ENCODE measurements at places on chromosomes 16 and 17.

- DNase-seq: no peak
These were observed 115.4 kb upstream of the GNAO1 start for GRCh38 chr16:56075732-56076388.

DNA sequence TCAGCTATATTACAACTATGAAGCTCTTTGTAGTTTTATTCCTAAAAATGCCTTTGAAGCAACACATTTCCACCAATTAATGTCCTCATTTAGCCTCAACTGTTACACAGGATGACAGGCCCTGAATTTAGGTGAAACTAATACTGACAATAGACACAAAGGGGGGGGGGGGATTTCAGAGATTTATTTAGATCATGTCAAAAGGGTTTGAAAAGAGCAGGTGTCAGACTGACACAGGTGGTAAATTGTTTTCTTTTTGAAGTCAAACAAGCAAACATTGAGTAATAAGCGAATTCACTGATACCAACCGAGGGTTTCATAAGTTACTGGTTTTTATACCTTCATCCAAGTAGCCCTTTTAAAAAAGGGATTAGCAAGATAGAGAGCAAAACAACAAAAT is 40.8 kb downstream of the KANSL1 start:
- DNase-seq: no peak

GRCh38 chr16:57916735-57917438 is 54.0 kb downstream of the CNGB1 start:
- DNase-seq: no peak

- no peak for DNase-seq
These were observed 8.6 kb upstream of the ACSF3 start for GRCh38 chr16:89084814-89085612.

GRCh38 chr17:36149296-36149820 is 27.1 kb downstream of the TBC1D3B start:
- DNase-seq: peak; percentile 21

DNA sequence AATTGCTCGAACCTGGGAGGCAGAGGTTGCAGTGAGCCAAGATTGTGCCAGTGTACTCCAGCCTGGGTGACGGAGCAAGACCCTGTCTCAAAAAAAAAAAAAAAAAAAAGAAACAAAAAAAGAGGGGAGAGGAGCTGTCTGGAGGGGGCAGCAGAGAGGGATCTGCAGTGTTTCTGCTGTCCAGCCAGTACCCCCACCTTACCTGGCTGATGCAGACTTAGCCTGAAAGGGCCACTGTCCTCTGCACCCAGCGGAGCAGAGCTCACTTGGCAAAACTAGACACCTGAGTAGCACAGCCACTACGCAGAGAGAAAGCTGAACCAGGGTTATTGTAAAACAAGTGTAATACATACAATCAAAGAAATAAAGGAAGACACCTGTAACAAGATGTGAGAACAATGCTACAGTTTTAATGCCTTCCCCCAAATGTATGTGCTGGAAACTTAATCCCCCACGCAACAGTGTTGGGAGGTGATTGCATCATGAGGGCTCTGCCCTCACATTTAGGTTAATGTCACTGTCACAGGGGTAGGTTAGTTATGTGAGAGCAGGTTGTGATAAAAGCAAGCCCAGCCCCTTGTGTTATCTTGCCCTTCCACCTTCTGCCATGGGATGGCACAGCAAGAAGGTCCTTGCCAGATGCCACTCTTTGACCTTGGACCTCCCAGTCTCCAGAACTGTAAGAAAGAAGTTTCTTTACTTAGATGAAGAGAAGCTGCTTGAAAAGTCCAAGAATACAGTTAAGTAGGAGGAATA is 211.2 kb downstream of the RPTOR start:
- no peak for DNase-seq

DNA sequence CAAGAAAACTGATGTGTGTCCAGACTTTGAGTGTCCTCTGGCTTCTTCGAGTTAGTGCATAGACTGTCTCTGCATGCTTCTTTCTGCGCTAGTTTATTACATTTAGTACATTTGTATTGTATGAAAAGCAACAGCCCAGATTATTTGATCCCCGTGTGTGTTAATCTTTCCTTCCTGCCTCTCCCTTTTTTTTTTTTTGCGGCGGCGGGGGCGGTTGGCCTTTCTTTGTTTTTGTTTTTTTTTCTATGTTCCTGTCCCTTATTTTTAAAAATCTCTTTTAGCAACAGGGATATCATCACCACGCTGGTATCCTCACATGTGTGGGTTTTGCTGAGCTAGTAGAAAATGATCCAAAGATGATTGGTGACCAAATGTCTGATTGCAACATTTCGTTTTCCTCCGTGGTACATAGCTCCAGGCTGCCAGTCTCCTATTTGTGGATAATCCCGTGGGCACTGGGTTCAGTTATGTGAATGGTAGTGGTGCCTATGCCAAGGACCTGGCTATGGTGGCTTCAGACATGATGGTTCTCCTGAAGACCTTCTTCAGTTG is 9.4 kb downstream of the SCPEP1 start:
- no peak for DNase-seq

GRCh38 chr16:66007717-66008116 is 358.8 kb upstream of the CDH5 start:
- no peak for DNase-seq

- DNase-seq: no peak
These were observed 134.7 kb upstream of the NETO2 start for GRCh38 chr16:47278306-47278970.

All from left ventricle myocardium inferior (tissue), 1 donor.